Motor neuron (in vitro differentiated cells): ENCODE measurements at places on chromosomes 12 and 14. TPM values are rescaled to one million over a fixed set of nuclear protein-coding genes. Genes with fewer than 3 reads are reported as not detected.

GRCh38 chr12:92520511-92520910 is 182.3 kb upstream of the PLEKHG7 start:
- no peak for ATAC-seq

Gene C14orf180
- 0.04 and 0.05 TPM in 2 replicates for total RNA-seq

DNA sequence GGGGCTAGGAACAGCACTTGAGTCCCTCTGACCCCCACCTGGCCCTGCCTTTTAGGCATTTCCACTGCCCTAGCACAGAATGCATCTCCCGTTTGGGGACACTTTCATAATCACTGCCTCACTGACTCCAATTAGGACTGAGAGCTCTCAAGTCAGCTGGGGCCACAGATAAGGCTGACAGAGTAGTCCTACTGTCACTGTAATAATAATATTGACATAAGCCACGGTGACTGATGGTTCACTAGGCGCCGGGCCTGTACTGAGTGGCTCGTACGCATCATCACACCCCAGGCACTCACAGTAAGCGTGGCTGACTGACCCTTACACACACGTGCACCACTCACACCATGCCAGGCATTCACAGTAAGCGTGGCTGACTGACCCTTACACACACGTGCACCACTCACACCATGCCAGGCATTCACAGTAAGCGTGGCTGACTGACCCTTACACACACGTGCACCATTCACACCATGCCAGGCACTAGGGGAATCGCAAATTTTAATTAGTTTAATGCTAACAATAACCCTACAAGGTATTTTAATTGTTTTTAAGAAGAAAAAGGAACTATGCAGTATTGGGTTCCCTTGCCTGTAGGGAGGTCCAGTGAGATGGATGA is 87.7 kb downstream of the CHGA start:
- ATAC-seq, result peak; percentile 39

GRCh38 chr14:87896393-87897380 is 96.3 kb downstream of the GALC start:
- ATAC-seq, result peak; percentile 60

DNA sequence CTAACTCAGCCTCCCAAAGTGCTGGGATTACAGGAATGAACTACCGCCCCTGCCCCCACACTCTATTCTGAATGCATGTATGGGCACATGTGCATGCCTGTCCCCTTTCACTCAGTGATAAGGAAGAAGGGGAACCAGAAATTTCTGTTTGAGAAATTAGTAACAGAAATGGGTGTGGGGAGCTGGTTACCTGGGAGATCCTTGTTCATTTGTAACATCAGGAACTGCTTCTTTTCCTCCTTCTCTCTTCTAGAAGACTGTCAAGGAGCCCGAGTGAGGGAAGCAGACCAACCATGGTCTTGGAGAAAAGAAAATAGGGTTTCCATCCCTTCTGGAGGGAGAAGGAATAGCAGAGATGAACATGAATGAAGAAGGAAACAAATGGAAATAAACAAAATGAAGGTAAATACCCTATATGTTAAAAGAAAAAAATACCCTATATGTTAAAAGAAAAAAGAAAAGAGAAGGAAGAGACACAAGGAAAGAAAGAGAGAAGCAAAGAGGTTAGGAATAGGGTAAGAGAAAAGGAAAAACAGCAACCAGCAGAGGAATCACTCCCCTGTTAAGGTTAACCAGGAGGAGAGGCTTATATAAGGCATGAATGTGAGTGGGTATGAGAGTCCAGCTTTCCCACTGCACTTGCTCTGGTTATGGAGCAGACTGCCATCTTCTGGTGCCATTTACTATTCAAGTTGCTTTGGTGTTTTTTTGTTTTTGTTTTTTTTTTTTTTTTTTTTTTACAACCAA is 3.3 kb downstream of the PPP1R3E start:
- ATAC-seq, result no peak

Gene SRRM4
- total RNA-seq, result 11.3 and 15.6 TPM in 2 replicates

GRCh38 chr14:100032738-100033137 is 32.5 kb upstream of the EVL start:
- no peak for ATAC-seq

DNA sequence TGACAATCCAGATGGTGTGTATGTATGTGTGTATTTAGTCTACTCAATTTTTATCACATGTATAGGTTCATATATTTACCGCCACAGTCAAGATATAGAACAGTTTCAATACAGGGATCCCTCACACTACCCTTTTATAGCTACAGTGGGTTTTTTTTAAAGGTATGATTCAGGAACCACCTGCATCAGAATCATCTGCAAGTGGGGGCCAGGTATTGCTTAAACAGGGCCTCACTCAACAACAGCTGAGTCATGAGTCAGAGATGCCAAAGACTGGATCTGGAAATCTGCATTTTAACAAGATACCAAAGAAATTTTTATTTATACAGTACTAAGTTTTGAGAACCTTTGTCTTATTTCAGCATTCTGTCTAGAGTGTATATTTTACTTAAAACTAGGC is 117.6 kb downstream of the SLC35F4 start:
- no peak for ATAC-seq

GRCh38 chr14:104968153-104968527 is 10.0 kb downstream of the AHNAK2 start:
- peak; percentile 3 for ATAC-seq

Gene GPR68
- total RNA-seq, result 0.82 and 0.92 TPM in 2 replicates

Gene FAM186B
- total RNA-seq, result 3.0 and 3.9 TPM in 2 replicates

GRCh38 chr12:47238669-47239114 is 158.9 kb upstream of the AMIGO2 start:
- no peak for ATAC-seq

Gene ARPC3
- 272 and 296 TPM in 2 replicates for total RNA-seq

GRCh38 chr12:109387425-109388166 is 39.9 kb downstream of the MYO1H start:
- ATAC-seq, result peak; percentile 57

Gene TPPP2
- total RNA-seq, result 0.13 TPM in 1 of 2 replicates, not detected in the other

DNA sequence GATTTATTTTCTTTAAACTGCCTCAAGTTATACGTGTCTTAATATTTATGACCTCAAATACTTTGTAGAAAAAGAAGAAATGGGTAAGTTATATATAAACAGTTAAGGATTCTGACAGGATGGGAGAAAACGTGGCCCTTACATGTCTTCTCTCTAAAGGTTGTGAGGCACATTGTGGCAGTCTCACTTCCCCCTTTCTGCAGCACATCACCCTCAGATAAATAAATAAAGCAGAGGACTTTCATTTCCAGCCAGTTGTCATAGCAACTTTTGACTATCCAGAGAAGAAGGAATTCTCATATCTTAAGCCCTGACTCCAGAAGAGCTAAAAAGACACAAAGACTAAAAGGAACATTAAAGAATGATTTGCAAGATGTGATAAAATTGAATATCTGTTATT is 28.8 kb upstream of the CEP83 start:
- no peak for ATAC-seq

DNA sequence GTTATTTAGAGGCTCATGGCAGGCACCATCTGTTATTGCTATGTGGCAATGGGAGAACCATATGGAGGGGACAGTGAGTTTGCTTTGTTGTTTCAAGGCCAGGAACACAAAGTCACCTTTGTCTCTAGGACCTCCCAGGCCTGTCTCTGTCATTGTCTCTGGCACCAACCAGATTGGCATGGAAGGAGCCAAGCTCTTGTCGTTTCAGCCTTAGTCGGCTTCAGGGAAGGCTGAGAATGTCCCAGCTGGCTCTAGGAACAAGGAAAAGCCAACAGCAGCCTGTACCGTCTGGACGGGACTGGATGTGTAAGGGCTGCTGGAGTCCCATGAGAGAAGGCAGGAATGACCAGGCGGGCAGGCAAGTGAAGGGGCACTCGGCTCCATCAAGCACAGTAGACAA is 29.2 kb downstream of the RPH3A start:
- ATAC-seq, result no peak

GRCh38 chr12:4862809-4863208 is 46.9 kb upstream of the KCNA1 start:
- ATAC-seq, result no peak

GRCh38 chr12:5442251-5443006 is 10.5 kb downstream of the NTF3 start:
- ATAC-seq, result peak; percentile 67

- ATAC-seq, result no peak
Observed at GRCh38 chr14:29668201-29668600, 259.4 kb downstream of the PRKD1 start.

Gene IKZF4
- total RNA-seq, result 6.7 and 10.6 TPM in 2 replicates

Gene CISTR
- not detected in 2 replicates for total RNA-seq

DNA sequence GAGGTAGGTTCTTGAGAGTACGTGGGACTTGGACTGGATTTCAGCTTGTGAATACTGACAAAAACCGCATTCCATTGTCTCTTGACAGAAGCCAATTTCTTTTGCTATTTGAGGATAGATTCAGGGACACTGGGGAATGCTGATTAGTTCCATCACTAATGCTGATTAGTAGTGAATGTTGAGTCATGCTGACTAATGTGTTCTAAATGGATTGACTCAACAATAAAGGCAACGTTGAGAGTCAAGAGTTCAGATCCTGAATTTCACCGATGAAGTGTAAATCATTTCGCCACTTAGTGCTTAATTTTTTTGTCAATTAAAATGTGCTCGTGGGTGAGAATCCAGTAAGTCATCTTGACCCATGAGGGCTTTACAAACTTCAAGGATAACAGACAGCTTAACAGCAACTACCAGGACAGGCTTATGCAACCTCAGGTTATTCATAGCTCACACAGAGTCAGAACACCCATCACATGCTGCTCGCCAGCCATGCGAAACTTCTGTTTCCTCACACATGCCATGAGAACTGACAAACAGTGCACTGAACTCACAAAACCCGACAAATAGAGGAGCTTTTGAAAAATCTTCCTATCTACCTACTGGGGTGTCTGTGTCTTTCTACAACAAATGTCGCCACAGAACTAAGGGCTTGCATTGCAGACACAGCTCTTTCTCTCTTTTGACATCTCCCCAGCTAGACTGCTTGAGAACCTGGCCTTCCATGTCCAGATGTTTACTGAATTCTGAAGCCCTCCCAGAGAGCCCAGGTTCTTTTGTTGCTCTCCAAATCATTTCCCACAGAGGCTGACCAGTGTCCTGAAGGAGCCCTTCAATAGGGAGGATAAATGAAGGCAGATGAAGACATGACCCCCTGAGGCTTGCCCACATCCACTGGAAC is 316.4 kb downstream of the ZFP36L1 start:
- ATAC-seq, result peak; percentile 94

Gene KRT8
- total RNA-seq, result 2.2 and 2.6 TPM in 2 replicates

Gene MNAT1
- 69.2 and 77.4 TPM in 2 replicates for total RNA-seq

GRCh38 chr14:22852940-22853767 is 16.8 kb downstream of the MMP14 start:
- ATAC-seq, result peak; percentile 83

GRCh38 chr12:19884021-19884492 is 444.8 kb downstream of the AEBP2 start:
- ATAC-seq, result no peak

GRCh38 chr12:81294325-81295190 is 216.7 kb downstream of the ACSS3 start:
- no peak for ATAC-seq

- peak; percentile 78 for ATAC-seq
Observed at GRCh38 chr12:46908236-46908935, 82.6 kb upstream of the SLC38A4 start.

GRCh38 chr12:106682594-106683234 is 91.8 kb upstream of the RIC8B start:
- ATAC-seq, result no peak

DNA sequence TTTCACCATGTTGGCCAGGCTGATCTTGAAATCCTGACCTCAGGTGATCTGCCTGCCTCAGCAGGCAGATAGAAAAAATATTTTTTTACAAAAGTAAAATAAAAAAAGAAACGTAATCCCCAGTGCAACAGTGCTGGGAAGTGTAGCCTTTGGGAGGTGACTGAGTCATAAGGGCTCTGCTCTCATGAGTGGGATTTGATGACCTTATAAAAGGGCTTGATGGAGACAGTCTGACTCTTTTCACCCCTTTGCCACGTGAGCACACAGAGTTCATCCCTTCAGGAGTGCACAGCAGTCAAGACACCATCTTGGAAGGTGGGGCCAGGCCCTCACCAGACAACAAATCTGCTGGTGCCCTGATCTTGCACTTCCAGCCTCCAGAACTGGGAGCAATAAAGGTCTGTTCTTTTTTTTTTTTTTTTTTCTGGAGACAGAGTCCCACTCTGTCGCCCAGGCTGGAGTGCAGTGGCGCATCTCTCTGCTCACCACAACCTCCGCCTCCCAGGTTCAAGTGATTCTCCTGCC is 24.7 kb upstream of the DYNC1H1 start:
- ATAC-seq, result no peak

Gene KSR2
- 1.7 and 1.9 TPM in 2 replicates for total RNA-seq

Gene ITPK1
- 17.3 and 18.2 TPM in 2 replicates for total RNA-seq

Gene GYS2
- not detected in 2 replicates for total RNA-seq

DNA sequence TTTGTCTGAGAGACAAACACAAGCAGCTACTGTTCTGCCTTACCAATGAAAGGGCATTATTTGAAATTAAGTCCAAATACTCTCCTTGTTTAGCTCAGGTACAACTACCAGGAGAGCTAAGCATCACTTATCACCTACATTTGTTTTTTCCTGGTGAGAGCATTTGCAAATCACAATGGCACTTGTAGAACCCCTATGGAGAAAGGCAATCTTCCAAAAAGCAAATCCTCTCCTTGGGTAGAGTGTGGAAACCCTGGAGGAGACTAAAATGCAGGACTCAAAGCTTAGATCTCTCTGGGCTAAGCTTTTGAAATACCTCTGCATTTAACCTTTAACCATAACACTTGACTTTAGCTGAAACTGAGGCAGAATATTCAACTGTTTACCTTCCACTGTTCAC is 20.8 kb downstream of the GTSF1 start:
- no peak for ATAC-seq

Gene FGD4
- 18.0 and 19.5 TPM in 2 replicates for total RNA-seq

Gene TMEM120B
- 10.1 and 12.4 TPM in 2 replicates for total RNA-seq

Gene PIANP
- 0.98 and 1.6 TPM in 2 replicates for total RNA-seq

DNA sequence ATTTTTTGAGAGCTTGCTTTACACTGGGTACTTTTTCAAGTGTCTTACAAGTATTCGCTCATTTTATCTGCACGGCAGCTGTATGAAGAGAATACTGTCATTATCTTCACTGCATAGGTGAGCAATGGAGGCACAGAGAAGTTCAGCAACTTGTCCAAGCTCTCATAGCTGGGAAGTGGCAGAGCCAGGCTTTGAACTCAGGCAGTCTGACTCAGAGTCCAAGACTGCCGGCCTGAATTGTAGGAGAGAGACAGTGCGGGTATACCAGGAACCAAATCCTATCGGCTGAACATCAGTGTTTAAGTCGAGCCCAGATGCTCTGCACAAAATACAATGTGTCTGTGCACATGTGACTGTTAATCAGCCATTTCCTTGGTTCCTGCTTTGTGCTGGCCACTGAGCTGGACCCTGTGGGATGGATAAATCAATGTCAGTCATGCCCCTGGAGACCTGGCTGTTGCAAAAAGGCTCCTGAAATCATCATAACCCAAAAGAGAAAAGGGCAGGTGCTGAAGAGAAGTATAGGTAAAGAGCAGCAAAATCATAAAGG is 474.6 kb downstream of the DPF3 start:
- no peak for ATAC-seq

Gene NKX2-1
- total RNA-seq, result 0.19 and 0.52 TPM in 2 replicates

GRCh38 chr14:104676694-104677511 is 12.5 kb upstream of the INF2 start:
- ATAC-seq, result peak; percentile 43

DNA sequence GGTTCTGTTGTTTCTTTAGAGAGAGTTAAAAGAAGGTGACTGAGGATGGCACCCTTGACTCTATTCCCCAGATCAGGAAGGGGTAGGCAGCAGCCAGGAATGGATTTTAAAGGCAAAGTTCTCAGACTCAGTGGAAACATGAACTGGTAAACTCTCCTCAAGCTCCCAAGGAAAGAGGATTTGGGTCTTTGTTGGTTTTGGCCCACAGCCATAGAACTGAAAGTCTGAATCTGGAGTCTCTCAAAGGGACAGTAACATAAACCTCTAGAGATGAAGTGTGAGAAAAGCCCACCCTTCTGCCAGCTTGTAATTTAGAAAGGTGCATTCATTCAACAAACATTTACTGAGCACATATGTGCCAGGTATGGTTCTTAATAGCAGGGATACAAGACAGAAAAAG is 28.6 kb upstream of the BLTP3B start:
- ATAC-seq, result no peak
